Activated CD8-positive, alpha-beta memory T cell treated with anti-CD3 and anti-CD28 coated beads, Interleukin-2, amount 10 ng/mL, durations not matched to agents 7 days and 5 days (primary cell): ENCODE measurements at places on chromosomes 3 and 15. TPM values are rescaled to one million over a fixed set of nuclear protein-coding genes. Genes with fewer than 3 reads are reported as not detected.

PML gene
- 104 TPM for total RNA-seq

PP2D1 gene
- total RNA-seq: not detected

CCK gene
- not detected for total RNA-seq

ALDH1A3 gene
- total RNA-seq: not detected

SPESP1 gene
- total RNA-seq: 0.66 TPM

ARPP21 gene
- total RNA-seq: not detected

ROBO2 gene
- total RNA-seq: not detected

CPN2 gene
- total RNA-seq: not detected

FAM81A gene
- total RNA-seq: 3.7 TPM
